ENCODE measurements at places on chromosomes 11 and 22.

DNA sequence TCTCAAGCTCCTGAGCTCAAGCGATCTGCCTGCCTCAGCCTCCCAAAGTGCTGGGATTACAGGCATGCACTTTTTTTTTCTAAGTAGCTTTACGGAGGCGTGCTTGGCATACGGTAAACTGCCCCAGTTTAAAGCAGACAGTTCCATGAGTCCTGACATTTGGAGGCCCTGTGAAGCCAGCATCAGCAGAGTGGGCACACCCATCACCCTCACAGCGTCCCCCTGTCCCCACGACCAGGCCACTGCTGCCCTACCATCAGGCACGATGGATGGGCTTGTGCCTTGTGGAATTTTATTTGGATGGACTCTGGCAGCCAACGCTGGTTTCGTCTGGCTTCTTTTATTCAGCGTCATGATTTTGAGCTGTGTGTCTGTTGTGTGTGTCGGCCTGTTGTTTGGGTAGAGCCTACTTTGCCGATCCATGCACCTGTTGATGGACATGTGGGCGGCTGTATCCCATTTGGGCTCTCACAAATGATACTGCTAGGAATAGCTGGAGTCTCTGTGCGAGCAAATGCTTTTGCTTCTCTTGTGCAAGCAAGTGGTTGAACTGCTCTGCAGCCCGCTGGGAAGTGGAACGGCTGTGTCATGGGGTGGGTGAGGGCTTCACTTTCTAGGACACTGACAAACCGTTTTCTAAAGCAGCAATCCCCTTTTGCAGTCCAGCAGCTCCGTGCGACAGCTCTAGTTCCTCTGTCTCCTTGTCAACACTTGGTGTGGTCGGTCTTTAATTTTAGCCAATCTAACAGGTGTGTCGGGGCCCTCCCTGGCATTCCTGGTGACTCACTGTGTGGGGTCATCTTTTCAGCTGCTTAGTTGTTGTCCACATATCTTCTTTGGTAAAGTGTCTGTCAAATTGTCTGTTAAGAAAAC lies 23.8 kb downstream of the KCNQ1 start:
- DNase-seq = no peak

DNA sequence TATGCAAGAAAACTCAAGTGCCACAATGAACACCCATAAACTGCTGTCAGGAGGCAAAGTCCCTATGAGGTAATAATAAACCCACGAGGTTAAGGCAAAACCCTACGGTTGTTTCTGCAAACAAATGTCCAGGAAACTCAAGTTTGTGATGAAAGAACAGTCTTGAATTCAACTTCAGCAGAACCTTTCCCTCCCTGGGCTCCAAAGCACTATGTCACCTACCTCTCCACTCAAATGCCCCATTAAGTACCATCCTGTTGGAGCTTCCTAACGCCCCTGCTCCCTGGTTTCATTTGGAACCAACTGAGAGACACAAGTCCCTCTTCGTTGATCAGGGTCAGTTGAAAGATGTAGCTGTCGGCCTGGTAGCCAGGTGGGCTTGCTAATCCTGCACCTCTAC lies 2.6 kb upstream of the C11orf91 start:
- no peak for DNase-seq

DNA sequence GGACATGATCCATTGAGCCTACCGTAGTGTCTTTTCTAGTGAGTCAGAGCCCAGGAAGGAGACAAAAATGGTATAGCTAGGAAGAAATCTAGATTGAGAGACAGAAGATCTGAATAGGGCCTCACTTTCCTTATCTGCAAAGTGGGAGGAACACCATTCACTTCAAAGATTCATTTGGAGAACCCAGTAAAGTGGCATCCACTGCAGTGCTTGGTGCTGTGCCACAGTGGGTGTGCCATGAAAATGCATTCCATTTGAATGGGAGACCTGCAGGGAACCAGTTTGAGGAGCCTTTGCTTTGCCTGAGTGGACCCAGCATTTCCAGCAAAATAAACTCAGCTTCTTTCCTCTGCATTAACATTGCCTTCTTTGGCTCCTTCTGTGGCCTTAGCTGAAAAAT lies 470.5 kb upstream of the CADM1 start:
- no peak for DNase-seq

- DNase-seq = no peak
Observed at GRCh38 chr11:44966694-44967093, 16.0 kb upstream of the TP53I11 start.

- DNase-seq = no peak
Observed at GRCh38 chr11:128802358-128802981, 64.6 kb downstream of the KCNJ1 start.

DNA sequence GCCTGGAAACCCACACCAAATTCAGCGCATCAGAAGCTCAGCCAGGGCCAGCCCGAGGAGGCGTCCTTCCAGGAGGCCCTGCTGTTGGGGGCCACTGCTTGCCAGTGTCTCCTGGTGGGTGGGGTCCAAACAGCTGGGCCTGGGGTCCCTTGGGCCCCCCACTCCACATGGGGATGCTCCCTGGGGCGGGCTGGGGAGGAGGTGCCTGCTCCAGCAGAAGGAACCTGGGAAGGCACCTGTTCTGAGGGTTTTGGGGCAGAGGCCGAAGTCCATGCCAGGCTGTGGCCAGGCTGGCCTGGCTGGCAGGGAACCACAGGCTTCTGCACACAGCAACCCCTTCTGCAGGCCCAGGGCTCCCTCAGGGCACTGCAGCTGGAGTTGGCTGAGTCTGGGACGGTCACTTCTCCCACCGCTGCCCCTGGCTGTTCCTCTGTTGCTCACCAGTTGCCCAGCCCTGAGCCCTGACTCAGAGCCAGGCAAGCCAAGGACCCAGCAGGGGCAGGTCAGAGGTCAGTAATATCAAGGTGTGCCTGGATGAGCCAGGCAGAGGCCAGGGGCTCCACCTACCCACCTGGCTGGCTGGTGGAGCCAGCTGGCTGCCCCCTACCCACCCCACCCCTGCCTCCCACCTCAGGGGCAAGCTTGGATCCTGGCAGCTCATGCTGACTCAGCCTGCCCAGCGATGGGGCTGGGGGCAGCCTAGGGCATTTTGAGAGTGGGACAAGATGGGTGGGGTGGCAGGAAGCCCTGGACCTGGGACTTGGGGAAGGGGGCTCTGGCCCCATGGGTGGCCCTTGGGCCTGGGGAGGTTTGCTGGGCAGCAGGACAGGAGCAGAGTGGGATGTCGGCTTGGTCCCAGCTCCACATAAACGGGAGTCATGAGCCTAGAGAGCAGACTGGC lies 12.0 kb upstream of the PHLDA2 start:
- no peak for DNase-seq

GRCh38 chr22:38038426-38038825 lies 18.8 kb upstream of the PICK1 start:
- DNase-seq = no peak

DNA sequence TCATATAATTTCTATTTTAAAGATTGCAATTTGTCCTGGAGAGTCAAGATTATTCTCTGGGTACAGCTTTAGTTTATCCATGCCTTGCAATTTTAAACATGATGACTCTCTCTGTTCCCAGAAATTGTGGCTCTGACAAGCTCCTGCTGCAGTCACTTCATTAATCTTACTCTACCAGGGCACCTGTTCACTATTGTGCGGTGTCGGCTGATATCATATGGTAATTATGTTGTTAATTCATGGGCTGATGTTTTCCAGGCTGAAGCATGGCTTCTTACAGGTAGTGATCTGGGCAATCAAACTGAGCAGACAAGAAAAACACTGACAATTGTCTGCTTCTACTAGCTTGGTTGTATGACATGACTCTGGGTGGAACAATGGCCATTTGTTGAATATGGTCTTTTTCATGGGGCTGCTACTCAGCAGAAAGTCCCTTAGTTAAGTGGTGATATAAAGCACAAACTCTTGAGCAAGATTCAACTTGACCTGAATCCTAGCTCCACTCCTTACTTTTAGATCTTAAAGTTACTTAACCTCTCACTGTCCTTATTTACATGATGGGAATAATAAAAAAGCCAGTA lies 230.7 kb downstream of the FAT3 start:
- DNase-seq = no peak

- DNase-seq = no peak
Observed at GRCh38 chr22:43883012-43883661, 8.7 kb downstream of the PNPLA5 start.

DNA sequence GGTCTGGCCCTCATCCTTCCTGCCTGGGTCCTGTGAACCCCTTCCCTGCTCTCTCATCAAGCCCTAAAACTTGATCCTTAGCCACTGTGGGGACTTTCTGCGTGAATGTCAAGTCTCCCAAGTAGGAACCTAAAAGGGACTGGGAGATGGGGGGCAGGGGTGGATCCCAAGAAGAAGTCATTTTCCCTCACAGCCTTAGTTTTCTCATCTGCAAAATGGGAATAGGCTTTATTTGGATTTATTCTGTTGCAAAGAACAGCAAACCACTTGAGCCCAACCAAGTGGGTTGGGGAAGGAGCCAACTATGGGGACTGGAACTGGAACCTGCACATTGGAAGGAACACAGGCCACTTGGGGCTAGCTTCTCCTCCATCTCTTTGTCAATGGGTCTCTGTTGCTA lies 36.8 kb downstream of the NEU3 start:
- no peak for DNase-seq

GRCh38 chr11:129281471-129282415 lies 89.6 kb upstream of the ARHGAP32 start:
- no peak for DNase-seq

- no peak for DNase-seq
Observed at GRCh38 chr22:45781966-45782365, 110.3 kb downstream of the ATXN10 start.

GRCh38 chr11:76824980-76825725 lies 35.6 kb upstream of the ACER3 start:
- no peak for DNase-seq

DNA sequence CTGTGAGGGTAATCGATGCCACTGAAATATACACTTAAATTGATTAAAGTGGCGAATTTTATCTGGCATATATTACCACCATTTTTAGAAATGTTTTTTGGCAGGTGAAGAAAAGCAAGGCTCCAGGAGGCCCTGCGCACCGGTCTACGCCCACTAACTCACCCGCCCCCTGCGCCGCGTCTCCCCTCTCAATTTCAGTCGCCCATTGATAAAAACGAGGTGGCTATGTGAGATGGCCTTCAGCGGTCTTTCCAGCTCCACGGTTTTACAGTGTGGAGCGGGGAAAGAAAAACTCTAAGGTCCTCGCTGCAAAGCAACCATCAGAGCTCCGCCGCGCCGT lies 602 bp upstream of the AQP11 start:
- no peak for DNase-seq

GRCh38 chr22:44154436-44154942 lies 26.2 kb upstream of the PARVG start:
- DNase-seq = no peak

DNA sequence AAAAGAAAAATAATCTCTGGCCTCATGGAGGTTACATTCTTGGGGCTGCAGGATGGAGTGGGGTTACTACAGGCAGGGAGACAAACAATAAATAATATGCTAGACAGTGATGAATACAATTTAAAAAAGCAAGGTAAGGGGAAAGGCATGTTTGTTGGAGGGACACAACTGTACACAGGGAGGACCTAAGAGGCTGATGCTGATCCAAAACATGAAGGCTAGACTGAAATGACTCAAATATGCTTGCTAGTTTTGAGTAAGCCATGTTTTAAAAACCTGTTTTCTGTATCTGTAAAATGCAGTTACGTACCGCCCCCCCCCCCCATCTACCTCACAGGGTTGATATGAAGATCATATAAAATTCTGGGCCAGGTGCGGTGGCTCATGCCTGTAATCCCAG lies 44.0 kb downstream of the EIF4ENIF1 start:
- no peak for DNase-seq

- DNase-seq = no peak
Observed at GRCh38 chr11:64384028-64384737, 25.2 kb downstream of the RPS6KA4 start.

GRCh38 chr22:23828800-23829680 lies 9.8 kb downstream of the DERL3 start:
- no peak for DNase-seq

DNA sequence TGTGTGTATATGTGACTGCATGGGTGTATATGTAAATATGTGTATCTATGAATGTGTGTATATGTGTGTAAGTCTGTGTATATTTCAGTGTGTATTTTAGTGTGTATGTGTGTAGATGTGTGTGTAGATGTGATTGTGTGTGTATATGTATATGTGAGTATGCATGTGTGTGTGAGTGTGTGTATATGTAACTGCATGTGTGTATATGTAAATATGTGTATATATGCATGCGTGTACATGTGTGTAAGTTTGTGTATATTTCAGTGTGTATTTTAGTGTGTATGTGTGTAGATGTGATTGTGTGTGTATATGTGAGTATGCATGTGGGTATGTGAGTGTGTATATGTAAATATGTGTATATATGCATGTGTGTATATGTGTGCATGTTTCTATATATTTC lies 169.9 kb downstream of the MN1 start:
- no peak for DNase-seq

GRCh38 chr11:128483211-128483788 lies 104.1 kb downstream of the ETS1 start:
- DNase-seq = no peak

DNA sequence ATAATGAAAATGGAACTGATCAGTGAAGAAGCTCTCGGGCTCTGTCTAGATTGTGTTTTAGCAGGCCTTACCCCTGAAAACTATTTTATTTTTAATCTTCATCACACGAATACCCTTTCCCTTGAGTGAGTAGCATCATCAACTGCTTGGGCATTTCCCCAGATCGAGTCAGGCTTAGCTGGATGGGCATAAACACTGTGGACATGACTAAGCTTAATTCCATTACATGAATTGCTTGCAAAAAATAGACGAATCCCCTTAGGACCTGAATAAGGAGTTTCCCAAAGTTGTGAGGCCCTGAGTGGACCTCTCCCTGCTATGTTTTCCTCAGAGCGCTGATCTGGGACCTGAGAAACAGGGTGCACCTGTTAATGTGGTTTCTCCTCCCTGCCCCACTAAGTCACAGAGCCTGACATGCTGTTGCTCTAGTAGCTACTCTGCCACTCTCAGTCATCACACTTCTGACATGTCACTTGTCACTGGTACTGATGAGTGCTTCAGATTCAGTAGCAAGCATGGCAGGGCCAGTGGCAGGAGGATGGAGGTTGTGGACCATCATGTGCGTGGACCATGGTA lies 53.5 kb downstream of the ENDOD1 start:
- no peak for DNase-seq

DNA sequence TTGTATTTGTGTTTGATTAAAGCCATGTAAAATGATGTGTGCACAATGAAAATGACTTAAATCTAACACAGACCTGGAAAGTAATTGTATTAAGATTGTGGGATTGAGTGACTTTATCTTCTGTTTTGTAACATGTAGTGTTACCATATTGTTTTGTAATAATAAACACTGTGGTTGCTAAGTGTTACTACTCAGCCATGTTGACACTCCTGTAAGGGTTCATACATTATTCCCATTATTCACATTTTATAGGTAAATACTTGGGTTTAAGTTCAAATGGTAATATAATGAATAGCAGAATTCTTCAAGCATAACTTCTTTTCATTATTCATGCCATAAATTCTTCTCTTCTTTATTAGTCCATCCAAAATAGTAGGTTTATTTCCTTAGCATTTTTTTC lies 69.0 kb downstream of the ZC3H12C start:
- DNase-seq = no peak

GRCh38 chr11:81039916-81040524 lies 1599.2 kb upstream of the TENM4 start:
- no peak for DNase-seq

All from stimulated activated CD8-positive, alpha-beta memory T cell treated with anti-CD3 and anti-CD28 coated beads, Interleukin-2, amount 100 ng/mL, for 1 hour (primary cell).